ENCODE measurements at places on chromosomes 2 and 18.

DNA sequence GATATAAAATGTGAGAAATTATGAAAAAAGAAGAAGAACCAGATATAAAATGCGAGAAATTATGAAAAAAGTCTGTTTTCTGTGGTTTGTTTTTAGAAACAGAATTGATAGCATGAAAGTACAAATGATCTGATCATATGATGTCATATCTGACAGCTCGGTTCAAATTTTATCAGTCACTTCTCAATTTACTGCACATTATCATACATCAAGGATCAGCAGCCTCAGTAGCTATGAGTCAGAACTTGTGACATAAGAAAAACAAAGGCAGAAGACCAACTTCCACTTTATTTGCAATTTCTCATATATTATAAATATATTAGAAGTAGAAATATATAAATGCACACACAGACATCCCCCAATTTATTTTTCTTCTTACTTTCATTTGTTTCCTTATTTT lies 634.0 kb downstream of the LRP1B start:
- no peaks in the 10 kb centered on the region for H3K36me3 ChIP-seq
- no peaks in the 10 kb centered on the region for H3K27me3 ChIP-seq
- H3K4me3 ChIP-seq = no peak overlapping the region
- no peak for DNase-seq
- H3K27ac ChIP-seq = no peak overlapping the region
- no peaks in the 10 kb centered on the region for H3K4me1 ChIP-seq

DNA sequence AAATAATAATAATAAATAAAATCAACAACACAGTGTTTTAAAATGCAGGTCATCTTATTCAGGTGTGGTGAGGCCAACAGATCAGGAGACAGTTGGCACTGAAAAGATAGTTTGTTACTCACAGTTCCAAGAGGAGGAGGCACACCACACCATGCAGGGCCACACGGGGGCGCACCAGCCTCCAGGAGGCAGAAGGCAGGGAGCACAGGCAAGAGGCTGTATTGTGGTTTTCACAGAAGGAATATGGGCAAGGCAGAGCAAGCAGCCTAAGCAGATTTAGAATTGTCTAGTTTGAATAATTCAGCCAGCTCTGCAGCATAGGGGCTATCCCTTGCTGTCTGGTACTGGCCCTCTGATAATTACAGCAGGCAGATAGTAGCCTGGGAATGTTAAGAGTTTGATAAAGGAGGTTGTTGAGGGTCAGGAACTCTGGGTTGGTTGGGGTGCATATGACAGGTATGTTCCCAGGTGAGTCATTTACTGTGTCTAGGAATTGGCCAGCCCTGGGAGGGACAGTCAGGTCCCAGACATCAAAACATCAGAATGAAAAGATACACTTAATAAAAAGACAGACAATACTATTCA lies 31.3 kb downstream of the KIAA2012 start:
- H3K27me3 ChIP-seq = peaks cover 21% of the 10 kb centered on the region
- no peaks in the 10 kb centered on the region for H3K4me1 ChIP-seq
- no peak overlapping the region for H3K27ac ChIP-seq

- H3K4me1 ChIP-seq = peaks cover 35% of the 10 kb centered on the region
- no peaks in the 10 kb centered on the region for H3K27me3 ChIP-seq
- peaks cover 7% of the 10 kb centered on the region for H3K36me3 ChIP-seq
Observed at GRCh38 chr2:102736110-102736409, 25.8 kb upstream of the TMEM182 start.

DNA sequence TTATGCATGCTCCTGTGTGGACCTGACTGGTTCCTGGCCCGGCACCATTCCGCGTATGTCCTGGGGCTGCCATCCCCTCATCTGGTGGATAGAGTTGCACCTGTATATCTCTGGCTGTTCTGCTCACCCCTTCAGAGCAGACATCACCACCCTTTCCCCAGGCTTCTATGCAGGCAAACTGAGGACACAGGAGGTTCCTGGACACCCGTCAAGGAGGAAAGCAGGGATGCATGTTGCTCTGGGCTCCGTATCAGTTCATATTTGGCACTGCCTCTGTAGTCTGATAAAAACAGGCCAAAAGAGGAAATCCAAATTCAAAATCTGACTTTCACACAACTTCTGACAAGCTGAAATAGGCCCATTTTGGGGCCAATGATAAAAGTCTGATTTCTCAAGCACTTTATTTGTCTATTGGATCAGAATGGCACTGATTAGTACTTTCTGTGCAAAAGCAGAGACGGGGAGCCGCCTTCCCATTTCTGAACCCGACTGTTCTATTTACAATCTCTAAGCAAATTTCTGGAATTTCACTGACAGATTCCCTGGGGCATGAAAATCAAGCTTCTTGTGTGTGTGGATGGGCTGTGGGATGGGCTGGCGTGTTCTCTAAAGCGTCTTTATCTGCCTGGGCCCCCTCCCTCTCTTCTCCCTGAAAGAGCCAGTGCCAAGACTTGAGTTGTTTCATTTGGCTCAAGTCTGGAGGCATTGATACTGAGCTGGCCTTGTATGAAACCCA lies 96.9 kb downstream of the SETBP1 start:
- no peaks in the 10 kb centered on the region for H3K4me1 ChIP-seq
- H3K36me3 ChIP-seq = no peaks in the 10 kb centered on the region

- H3K27ac ChIP-seq = no peak overlapping the region
- peaks cover 23% of the 10 kb centered on the region for H3K36me3 ChIP-seq
- no peak for DNase-seq
- peaks cover 3% of the 10 kb centered on the region for H3K4me1 ChIP-seq
Observed at GRCh38 chr2:199940373-199940772, 14.9 kb downstream of the TYW5 start.

DNA sequence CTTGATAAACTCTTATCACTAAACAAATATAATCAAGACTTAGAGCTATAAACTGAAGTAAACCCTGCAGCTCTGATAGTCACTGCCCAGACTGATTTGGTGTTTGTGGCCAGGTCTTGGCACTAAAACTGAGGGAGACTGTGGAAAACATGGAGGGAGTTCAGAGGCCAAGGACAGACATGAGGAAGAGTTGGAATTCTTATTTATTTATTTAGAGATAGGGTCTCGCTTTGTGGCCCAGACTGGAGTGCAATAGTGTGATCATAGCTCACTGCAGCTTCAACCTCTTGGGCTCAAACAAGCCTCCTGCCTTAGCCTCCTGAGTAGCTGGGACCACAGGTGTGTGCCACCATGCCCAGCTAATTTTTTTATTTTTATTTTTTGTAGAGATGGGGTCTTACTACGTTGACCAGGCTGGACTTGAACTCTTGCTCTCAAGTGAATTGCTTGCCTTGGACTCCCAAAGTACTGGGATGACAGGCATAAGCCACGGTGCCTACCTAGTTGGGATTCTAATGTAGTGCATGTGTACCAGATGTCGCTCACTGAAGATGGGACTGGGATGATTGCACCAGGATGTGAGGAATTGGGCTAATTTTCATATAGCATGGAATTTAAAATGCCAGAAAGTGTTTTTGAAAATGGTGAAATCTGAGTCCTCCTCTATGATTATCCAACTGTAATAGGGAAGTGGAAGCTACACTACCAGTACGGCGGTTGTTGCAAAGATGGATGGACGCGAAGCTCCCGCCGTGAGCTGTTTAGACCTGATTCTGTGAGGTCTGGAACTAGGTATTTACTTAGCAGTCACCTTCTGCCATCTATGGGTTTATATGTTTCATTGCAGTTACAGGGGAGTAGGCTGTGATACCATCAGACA lies 52.7 kb upstream of the CTLA4 start:
- no peaks in the 10 kb centered on the region for H3K36me3 ChIP-seq
- peaks cover 53% of the 10 kb centered on the region for H3K4me1 ChIP-seq
- DNase-seq = peak; percentile 63
- H3K4me3 ChIP-seq = no peak overlapping the region
- H3K27ac ChIP-seq = no peak overlapping the region

- peak overlapping the region; percentile 98 for H3K4me3 ChIP-seq
- peaks cover 55% of the 10 kb centered on the region for H3K36me3 ChIP-seq
- peak overlapping the region; percentile 94 for H3K27ac ChIP-seq
- H3K4me1 ChIP-seq = peaks cover 47% of the 10 kb centered on the region
- peak; percentile 74 for DNase-seq
Observed at GRCh38 chr2:12717191-12718014, 667 bp downstream of the TRIB2 start.

- no peaks in the 10 kb centered on the region for H3K4me1 ChIP-seq
- H3K36me3 ChIP-seq = no peaks in the 10 kb centered on the region
- H3K27me3 ChIP-seq = no peaks in the 10 kb centered on the region
- DNase-seq = no peak
- H3K4me3 ChIP-seq = no peak overlapping the region
Observed at GRCh38 chr2:62056341-62056740, 139.6 kb upstream of the B3GNT2 start.

GRCh38 chr18:24333084-24333483 lies 64.5 kb downstream of the OSBPL1A start:
- H3K27ac ChIP-seq = no peak overlapping the region
- H3K36me3 ChIP-seq = no peaks in the 10 kb centered on the region
- no peak overlapping the region for H3K4me3 ChIP-seq
- no peaks in the 10 kb centered on the region for H3K4me1 ChIP-seq
- no peak for DNase-seq

- no peak for DNase-seq
- H3K36me3 ChIP-seq = peaks cover 24% of the 10 kb centered on the region
- no peaks in the 10 kb centered on the region for H3K27me3 ChIP-seq
- H3K4me3 ChIP-seq = peak overlapping the region; percentile 83
Observed at GRCh38 chr2:160408959-160409291, 84.7 kb downstream of the RBMS1 start.

- no peak overlapping the region for H3K4me3 ChIP-seq
- DNase-seq = no peak
- no peaks in the 10 kb centered on the region for H3K4me1 ChIP-seq
Observed at GRCh38 chr2:43345391-43345813, 119.0 kb upstream of the ZFP36L2 start.

GRCh38 chr18:62354151-62354550 lies 29.0 kb downstream of the TNFRSF11A start:
- no peaks in the 10 kb centered on the region for H3K27me3 ChIP-seq
- peaks cover 14% of the 10 kb centered on the region for H3K4me1 ChIP-seq
- DNase-seq = no peak
- no peak overlapping the region for H3K27ac ChIP-seq

GRCh38 chr2:78766459-78766858 lies 259.0 kb upstream of the REG3G start:
- no peaks in the 10 kb centered on the region for H3K4me1 ChIP-seq
- no peak overlapping the region for H3K27ac ChIP-seq
- no peaks in the 10 kb centered on the region for H3K27me3 ChIP-seq
- no peak for DNase-seq

- no peak for DNase-seq
- H3K4me1 ChIP-seq = peaks cover 9% of the 10 kb centered on the region
- peak overlapping the region; percentile 9 for H3K27ac ChIP-seq
Observed at GRCh38 chr18:58862851-58863538, 1.7 kb upstream of the ZNF532 start.

- H3K27me3 ChIP-seq = peaks cover 4% of the 10 kb centered on the region
- H3K36me3 ChIP-seq = no peaks in the 10 kb centered on the region
- no peak for DNase-seq
Observed at GRCh38 chr2:236819275-236820002, 249.8 kb downstream of the ACKR3 start.

DNA sequence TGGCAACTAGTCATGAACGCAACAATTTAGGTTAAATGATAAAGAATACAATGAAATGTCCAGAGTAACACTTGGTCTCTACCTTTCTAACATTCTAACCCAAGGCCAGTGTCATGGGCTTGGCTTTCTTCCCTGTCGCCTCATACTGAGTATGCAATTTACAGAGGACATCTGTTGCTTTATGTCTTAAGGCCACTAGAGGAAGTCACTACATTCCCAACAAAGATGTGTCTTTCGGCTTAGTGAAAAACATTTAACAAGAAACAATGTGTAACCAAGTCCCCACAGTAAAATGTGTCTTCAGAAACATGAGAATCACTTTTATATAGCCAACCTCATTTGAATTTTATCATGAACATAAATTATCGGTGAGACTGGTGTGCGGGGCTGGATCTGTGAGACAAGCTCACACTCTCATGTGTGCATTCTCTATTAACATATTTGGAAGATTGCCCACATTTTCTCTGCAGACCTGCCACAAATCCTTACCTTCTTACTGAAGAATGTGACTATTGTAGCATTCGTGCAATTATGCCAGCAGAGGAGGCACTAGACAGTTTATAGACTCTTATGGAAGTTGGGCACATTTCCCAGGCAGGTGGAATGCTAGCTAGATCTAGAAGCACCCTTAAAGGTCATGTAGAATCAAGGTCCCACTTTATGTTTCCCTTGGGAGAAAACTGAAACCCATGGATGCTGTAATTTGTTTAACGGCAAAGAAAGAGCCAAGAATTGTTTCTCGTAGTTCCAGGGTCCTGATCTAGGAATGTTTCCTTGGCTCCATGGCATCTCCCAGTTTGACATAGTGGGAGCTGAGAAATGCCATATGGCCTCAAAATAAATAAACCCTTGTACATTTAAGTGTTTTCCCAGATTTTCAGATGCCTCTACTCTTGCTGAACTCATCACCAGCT lies 101.8 kb downstream of the CD226 start:
- no peak overlapping the region for H3K27ac ChIP-seq
- no peaks in the 10 kb centered on the region for H3K36me3 ChIP-seq
- no peak overlapping the region for H3K4me3 ChIP-seq
- DNase-seq = no peak

- DNase-seq = no peak
- no peak overlapping the region for H3K4me3 ChIP-seq
- H3K36me3 ChIP-seq = no peaks in the 10 kb centered on the region
- H3K27ac ChIP-seq = no peak overlapping the region
- H3K4me1 ChIP-seq = no peaks in the 10 kb centered on the region
Observed at GRCh38 chr2:151878655-151879563, 50.7 kb upstream of the ARL5A start.

DNA sequence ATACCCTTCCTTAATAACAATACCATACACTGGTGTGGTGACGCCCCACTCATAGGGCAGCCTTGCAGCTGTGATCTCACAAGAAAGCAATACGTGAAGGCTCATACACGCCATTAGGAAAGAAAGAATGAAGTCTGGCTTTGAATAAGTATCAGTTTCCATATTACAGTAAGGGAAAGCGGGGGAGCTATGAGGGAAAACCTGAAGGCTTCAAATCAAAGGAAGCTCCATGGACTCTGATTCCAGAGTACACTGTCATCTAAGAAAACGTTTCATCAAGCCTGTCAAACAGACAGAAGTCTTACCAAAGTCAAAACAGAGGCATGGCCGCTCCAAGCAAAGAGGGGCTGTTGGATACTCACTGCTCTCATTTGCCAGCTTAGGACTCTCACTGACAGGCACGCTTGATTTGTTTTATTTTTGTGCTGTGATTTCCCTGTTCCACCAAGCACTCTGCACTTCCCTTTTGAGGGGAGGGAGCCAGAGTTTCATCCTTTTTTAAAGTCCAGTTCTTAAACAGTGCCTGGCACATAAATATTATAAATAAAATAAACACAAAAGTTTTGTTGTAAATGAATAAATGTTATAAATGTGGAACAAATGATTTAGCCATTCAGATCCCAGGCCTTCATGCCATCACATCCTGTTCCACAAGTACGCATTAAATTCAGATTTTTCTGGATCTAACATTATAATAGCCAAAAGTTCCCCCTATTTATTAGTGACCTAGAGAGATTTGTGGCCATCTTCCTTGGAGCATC lies 221.2 kb downstream of the PIEZO2 start:
- H3K4me1 ChIP-seq = no peaks in the 10 kb centered on the region
- H3K4me3 ChIP-seq = no peak overlapping the region
- no peaks in the 10 kb centered on the region for H3K27me3 ChIP-seq
- H3K36me3 ChIP-seq = no peaks in the 10 kb centered on the region
- DNase-seq = no peak
